ENCODE measurements at places on chromosomes 4 and X.
A peak's percentile ranks its signal among the peaks of the same experiment; 100 is the strongest.

DNA sequence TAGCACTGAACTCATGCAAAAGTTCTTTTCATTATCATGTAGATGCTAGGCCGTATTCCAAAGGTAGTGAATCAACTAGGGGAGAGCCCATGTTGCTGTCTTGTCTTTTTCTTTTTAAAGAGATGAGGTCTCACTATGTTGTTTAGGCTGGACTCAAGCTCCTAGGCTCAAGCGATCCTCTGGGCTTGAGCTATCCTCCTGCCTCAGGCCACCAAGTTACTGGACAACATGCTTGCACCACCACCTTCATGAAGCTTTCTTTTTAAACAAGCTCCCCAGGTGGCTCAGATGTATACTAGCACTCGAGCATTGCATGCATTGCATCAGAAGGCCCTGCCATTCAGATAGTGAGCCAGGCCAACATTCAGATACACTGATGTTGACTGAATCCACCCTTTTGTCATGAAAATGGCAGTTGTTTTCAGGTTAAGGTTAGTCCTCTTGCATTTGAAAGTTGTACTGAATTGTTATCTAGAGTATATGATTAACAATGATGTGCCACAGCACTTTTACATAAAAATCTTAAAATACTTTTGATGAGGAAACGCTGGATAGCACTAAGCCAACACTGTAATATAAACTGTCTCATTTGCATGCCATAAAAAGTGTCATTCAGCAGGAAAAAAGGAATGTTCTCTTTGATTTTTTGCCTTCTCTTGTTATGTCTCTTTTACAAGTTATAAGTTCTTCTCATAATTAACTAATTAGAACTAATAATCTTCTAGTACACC, 76.7 kb downstream of the FNIP2 start:
- DNase-seq: peak; percentile 76

GRCh38 chrX:71909956-71910355, 689 bp upstream of the NHSL2 start:
- DNase-seq: peak; percentile 69

DNA sequence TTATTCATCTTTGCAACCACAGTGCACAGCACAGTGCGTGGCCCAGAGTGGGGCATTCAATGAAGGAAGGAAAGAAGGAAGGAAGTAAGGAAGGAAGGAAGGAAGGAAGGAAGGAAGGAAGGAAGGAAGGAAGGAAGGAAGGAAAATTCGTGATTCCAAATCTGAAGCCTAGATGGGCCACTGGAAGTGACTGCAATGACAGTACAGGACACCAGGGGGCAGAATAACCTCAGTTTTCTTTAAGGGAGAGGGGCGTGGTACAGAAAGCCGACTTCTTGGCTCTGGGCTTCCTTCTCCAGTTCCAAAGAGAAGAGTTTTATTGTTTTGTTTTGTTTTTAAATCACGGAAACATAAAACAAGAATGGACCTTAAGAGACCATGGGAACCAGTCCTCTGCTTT, 47.8 kb downstream of the APLN start:
- peak; percentile 39 for DNase-seq

GRCh38 chr4:78776729-78777575, 802 bp downstream of the BMP2K start:
- DNase-seq: peak; percentile 73

DNA sequence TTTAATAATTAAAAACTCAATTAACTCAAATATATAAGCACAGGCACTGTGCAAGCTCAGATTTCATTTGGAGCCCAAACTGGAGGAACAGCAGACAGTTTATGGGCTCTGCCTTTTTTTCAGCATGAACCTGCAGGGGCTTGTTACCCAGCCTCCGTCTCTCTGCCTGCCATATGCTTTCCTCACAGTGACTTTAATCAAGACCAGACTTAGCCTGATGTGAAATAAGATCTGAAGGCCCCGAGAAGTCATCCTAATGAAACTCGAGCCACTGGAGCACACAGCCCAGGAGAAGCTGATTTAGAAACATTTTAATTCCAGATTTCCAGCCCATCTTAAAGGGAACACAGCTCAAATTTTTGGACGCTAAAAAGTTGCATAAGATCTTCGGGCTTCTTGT, 55.6 kb downstream of the SPATA18 start:
- DNase-seq: no peak

DNA sequence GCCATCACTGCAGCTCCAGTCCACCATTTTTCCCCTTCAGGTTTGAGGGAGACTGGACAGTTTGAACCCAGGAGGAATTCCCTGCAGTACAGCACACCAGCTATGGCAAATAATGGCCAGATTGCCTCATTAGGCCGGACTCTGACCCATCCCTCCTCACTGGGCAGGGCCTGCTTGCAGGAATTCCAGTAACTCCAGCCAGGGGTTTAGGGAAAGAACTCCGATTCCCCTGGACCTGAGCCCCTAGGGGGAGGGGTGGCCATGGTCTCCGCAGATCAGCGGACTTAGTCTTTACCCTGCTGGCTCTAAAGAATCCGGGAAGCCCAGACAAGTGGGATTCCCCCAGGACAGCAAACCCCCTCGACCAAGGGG, 342.8 kb downstream of the DMD start:
- no peak for DNase-seq

DNA sequence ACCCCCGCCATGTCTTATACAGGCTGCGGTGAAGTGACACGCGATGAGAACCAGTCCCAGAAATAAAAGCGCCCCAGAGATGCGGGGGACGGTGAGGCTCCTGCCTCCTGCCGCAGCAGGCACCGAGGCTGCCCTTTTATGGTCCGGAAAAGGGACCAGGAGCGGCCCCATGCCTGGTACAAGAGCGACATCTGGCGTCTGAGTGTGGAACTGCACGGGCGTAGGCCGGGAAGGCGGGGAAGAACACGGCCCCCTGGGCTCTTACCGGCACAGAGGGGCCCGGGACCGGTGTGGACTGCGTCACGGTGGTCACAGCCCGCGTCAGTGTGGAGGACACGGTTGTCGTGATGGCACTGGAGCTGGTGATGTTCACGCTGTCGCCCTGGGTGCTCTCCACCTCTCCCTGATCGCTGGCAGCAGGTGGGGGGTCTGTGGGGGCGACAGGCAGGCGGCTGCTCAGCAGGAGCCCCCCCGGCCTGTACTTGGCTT, 8.9 kb upstream of the RENBP start:
- peak; percentile 65 for DNase-seq

DNA sequence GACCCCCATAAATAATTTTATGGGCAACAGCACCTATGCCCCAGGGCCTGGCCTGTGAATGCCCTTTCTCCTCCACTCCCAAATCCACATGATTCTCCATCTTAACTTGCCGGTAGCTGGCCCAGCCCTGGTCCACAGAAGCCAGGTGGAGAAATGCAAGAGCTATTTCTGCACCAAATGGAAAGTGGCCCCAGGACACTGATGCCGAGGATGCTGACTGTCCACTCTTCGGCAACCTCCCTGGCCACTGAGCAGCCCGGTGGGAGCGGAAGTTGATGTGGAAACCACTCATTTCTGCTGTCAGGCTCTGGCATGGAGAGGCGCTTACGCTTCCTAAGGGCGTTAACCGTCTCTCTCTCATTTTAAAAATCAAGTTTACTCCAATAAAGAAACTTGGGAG, 58.8 kb downstream of the JAKMIP1 start:
- DNase-seq: no peak

DNA sequence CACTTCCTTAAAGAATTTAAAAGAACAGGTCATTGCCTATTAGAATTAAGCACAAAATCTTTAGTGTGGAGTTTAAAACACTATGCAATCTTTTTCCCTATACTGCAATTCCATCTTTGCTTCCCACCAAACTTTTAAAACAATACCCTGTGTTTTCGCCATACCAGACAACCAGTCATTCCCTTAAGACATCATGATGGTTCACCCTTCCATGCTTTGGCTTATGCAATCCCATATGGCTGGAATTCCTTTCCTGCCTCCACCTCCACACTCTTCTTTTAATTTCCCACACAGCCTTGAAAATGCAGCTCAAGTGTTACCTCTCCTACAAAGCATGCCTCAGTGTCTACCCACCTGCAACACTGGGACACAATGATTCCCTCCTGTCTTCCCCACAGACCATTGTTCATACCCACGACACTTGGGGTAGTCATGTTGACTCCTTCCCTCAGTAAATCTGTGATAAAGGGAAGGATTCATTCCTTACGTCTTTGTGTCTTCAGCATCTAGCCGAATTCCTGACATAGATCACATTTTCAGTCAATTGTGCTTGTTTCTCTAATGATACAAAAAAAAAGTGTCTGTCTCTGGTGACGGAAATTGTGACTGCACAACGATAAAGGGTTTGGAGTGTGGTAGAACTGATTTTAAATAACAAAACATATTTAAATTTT, 166.3 kb downstream of the FNIP2 start:
- peak; percentile 64 for DNase-seq

GRCh38 chr4:155738548-155738947, 20.3 kb upstream of the GUCY1B1 start:
- no peak for DNase-seq

DNA sequence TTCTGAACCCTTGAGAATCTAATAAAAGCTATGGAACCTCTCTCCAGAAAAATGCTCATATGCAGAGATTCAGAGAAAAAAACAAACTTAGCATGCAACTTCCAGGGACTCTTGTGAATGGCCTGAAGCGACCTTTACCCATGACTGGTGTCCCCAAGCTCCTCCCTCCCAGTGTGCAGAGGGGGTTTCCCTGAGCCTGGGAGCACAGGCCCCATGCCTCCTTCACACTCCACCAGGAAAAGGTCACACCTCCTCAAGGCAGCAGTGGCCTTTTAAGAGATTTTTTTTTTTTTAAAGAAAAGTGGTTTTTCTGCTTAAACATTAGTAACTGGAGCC, 13.3 kb upstream of the UBA6 start:
- peak; percentile 55 for DNase-seq

DNA sequence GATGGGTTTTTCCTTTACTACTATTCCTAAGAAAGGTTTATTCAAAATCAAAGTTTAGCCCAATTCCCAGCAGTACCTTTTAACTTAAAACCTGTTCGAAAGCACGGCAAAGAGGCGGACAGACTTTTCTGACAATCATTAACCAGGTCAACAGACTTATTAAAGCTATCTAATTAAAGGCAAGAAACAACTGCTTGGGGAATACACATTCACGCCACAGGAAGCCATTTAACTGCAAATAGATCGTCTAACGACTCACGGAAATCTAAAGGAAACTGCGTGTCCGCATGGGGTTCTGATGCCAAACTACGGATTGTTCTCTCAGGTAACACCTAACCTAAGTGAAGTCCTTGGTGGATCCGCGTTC, 663 bp upstream of the USP53 start:
- peak; percentile 94 for DNase-seq

- DNase-seq: no peak
Measured at GRCh38 chrX:150326541-150327247, 36.4 kb upstream of the MAMLD1 start.

GRCh38 chrX:107894038-107894437, 68.4 kb downstream of the MID2 start:
- peak; percentile 65 for DNase-seq

GRCh38 chr4:41572516-41572915, 34.6 kb downstream of the LIMCH1 start:
- no peak for DNase-seq

DNA sequence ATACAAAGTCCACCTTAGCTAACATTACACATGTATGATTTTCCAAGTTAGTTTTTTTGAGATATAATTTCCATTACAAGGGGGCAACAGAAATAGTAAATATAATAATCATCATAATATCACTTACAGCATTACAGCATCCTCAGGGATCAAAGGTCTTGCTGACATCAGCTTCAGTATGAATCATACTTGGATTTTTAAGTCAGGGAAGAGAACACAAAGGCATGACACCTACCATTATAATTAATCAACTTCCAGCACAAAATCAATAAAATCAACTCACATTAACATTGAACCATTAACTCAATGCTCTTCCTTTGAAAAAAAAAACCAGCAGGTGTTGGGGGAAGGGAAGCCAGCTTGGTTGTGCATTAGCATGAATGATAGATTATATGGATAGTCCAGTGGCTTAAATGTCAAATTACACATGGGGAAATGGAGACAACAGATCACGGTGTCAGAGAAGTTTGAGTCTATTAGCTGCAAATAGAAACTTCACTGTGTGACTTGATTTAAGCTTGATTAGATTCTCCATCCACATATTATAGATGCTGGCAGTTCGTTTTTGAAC, 66.9 kb upstream of the CAPN6 start:
- DNase-seq: no peak

DNA sequence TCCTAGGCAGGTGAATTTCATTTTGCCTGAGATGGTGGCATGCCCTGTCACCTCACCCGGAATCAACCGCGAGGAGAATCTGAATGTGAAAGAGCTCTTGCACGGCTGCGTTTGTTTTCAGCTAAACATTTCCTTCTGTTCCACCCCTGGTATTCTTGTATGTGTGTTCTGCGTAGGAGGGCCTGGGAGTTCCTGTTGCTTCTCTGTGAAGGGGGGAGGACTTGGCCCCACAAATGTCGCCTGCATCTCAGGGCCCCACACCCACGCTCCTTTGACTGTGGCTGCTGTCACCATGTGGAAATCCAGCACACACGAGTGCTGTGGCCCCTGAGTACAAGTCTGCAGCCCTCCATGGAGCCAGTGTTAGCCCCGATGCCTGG, 45.8 kb upstream of the CLCN4 start:
- DNase-seq: no peak

- no peak for DNase-seq
Measured at GRCh38 chr4:121189326-121190215, 25.4 kb upstream of the TNIP3 start.

DNA sequence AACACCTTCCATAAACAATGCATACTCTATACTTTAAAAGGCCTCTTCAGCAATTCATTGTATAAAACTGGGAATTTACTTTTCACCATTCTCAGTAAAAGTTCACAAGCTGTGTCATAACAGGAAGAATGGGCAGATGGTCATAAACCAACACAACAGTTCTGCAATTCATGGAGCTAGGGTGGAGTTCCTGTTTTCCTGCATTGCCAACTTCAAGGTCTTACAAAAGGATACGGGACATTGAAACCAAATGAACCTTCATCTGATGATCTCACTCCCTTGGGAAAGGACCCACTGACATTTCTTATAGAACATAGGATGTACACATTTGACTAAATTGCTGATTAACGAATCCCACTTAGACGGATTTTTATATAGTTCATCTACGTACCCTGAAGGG, 4.1 kb downstream of the KDR start:
- DNase-seq: no peak

GRCh38 chrX:58025979-58026378, 115.7 kb upstream of the ZXDA start:
- peak; percentile 23 for DNase-seq

GRCh38 chr4:110867981-110868720, 245.3 kb upstream of the PITX2 start:
- DNase-seq: no peak

- DNase-seq: no peak
Measured at GRCh38 chr4:171430495-171430894, 382.7 kb upstream of the GALNTL6 start.

DNA sequence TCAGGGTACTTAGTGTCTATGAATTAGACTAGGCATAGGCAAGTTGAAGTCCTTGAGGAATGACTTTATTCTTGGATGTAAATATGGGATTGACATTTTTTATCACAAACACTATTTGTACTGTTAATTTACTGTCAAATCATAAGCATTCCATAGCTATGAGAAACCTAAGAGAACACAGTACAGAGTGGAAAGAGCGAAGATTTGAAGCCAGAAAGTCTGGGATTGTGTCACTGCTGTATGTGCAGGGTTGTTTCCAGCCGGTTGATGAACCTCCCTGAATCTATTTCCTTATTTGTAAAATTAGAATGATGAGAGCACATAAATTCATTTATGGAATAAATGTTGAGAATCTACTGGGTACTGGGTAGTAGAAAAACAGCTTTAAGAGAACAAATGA, 14.4 kb upstream of the KLHL5 start:
- no peak for DNase-seq
